ENCODE measurements at places on chromosomes 13 and 19.

DNA sequence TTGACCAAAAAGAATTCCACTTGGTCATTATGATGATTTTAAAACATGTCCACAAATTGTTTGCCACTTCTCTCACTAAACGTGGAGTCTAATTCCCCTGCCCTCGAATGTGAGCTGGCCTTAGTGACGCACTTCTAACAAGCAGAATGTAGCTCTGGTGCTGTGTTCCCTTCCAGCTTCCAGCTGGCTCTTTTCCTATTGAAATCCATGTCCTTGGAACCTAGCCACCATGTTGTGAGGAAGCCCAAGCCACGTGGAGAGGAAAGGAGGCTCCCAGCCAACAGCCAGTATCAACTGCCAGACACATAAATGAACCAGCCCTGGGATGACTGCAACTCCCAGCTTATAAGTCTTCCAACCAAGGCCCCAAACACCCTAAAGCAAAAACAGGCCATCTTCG, 23.6 kb upstream of the CEBPA start:
- DNase-seq: no peak

GRCh38 chr13:75329097-75329496, 152.9 kb downstream of the TBC1D4 start:
- DNase-seq: no peak

GRCh38 chr19:13044231-13044836, 49.1 kb downstream of the NFIX start:
- DNase-seq: no peak

DNA sequence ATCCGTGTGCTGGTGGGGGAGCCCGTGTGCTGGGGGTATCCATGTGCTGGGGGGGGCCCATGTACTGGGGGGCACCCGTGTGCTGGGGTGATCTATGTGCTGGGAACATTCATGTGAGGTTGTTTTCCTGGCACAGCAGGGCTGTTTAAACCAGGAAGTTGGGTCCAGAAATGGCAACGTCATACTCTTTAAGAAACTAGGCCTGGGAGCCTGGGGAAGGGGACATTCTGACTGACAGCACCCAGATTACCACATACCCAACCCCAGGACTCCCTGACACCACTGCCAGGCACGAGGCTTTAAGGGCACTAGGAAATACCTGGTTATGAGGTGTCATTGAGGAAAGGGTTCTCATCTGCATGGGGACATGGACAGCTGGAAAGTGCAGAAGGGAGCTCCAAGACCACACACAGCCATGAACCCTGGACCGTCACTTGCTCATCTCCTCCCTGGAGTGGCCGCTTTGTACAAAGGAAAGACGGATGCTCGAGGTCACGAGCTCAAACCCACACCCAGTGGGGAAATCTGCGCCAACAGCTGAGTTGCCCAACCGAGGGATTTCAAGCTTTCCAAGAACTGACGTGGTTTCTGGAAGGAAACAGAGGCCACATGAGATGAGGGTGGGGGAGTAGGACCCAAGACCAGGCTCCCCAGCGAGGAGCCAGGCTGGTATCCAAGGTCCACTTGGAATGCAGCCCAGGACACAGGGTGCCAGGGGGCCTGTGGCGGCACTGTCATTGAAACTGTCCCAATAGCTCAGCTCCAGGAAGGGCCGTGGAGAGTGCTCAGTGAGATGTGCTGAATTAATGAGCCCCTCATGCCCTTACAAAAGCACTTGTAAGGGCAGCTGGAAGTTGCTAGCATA, 40.9 kb downstream of the RAB20 start:
- DNase-seq: no peak

- no peak for DNase-seq
These were observed 9.7 kb upstream of the ZNF709 start for GRCh38 chr19:12494260-12494860.

- no peak for DNase-seq
These were observed 58.2 kb downstream of the POLR1D start for GRCh38 chr13:27679896-27680295.

- DNase-seq: no peak
These were observed 1.6 kb upstream of the APOC1 start for GRCh38 chr19:44912854-44913253.

GRCh38 chr13:109715902-109716301, 70.5 kb downstream of the IRS2 start:
- DNase-seq: no peak

- DNase-seq: no peak
These were observed 16.2 kb upstream of the MIR17HG start for GRCh38 chr13:91331047-91331915.

- DNase-seq: no peak
These were observed 19.2 kb downstream of the SLAIN1 start for GRCh38 chr13:77716692-77717091.

GRCh38 chr19:4682417-4683200, 12.5 kb upstream of the MYDGF start:
- no peak for DNase-seq

GRCh38 chr19:36973844-36974195, 57.7 kb downstream of the ZNF568 start:
- DNase-seq: no peak

- no peak for DNase-seq
These were observed 89.4 kb upstream of the IRS2 start for GRCh38 chr13:109875746-109876145.

DNA sequence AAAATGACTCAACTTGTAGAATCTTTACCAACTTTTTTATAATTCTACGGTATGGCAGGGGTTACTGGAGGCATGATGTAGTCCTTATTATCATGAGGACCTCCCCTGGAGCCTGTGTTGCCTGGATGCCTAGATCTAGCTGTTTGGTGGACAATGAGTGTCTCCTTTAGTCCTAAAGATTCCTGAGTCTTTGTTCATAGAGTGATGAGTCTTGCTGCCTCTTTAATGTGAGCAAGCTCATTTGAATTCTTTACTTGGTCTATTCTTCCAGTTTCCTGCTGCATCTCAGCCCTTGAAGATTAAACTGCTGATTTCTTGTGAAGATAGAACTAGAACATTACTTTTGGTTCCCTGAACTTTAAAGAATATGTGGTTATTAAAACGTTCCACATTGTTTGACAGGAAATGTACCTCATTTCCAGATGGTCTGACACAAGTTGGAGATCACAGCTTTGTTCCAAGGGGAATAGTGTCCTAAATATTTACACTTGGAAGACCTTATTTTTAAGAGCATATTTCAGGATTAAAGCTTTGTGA, 51.9 kb downstream of the SLAIN1 start:
- DNase-seq: no peak

DNA sequence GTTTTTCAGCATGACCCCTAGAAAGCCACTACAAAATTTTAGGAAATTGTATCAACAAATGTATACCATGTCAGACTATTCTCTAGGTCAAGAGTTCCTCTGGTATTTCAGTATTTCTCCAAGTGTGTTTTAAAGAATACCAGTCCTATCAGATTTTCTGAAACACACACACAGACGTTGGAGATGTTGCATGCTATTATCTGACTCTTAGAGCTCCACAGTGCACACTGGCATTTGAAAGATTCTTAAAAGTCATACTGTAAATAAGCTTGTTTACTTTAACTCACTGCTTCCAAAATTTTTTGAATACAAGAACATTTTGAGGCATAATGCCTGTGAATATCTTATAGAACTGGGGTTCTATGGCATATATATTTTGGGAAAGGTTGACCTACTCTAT, 33.8 kb upstream of the VWA8 start:
- no peak for DNase-seq

DNA sequence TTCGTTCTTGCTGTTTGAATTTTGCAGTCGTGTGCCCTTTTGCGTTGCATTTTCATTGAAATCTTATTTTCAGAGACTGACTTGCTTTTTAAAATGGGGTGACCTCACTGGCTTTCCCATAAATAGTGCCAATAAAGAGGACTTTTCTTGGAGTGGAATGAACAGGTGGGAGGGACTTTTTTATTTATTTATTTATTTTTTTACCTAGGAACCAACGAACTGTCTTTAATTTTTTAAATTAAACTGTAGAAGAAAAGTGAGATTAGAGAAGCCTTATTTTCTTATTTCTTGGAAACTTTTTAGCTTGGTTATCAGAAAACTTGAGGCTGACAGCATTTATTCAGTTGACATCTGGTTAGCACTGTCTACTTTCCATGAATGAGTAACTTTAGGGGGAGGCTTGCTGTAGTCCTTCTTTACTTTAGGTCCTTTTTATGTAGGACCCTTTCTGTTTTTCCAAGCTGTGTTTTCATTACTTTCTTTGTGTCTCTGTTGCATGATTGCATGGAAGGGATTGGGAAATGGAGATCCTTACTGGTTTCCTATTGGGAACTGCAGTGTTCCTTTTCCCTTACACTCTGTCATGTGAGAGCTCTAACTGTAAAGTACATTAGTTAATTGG, 1.7 kb downstream of the SLAIN1 start:
- DNase-seq: no peak

- DNase-seq: peak; percentile 45
These were observed 61.0 kb upstream of the RAP2A start for GRCh38 chr13:97372936-97373335.

- DNase-seq: no peak
These were observed 30.3 kb upstream of the CACTIN start for GRCh38 chr19:3656747-3657394.

DNA sequence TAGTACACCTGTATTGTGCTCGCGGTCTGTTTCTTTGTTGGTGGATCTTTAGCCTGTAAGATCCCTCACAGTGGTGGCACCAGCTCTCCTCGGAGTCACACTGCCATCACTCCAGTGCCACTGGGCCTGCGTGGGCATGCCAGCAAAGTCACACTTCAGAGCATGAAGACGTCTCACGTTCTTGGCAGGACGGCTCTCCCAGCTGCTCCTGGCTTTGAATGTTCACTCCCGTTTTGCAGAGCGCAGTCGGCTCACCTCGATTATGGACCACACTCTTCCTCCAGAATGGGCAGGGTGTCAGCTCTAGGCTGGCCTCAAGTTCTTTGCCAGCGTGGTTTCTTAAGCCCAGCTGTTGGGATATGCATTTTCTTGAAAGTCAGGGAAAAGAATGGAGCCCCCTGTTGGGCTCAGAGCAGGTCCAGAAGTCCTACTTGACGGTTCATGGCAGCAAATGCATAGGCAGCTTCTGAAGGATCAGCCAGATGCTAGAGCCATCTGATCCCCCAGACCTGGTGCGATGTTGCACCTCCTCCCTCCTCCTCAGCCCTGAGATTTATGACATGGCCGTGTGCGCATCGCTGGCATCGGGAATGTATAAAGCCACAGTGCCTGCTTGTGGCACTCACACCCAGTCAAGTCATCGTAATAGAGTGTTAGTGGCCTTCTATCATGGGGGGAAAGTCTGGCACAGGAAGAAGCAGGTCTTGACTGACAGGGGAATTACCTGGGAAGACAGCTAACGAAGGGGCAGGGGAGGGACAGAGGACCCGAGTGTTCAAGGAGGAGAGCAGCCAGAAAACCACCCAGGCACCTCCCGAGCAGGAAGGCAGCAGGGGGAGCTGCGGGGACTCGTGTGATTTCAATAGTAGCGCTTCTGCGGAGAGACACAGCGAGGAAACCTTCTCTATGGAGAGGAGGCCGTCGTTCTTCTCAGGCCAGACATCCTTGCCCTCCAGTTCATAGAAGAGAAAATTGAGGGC, 40.2 kb upstream of the NPAS1 start:
- peak; percentile 79 for DNase-seq

DNA sequence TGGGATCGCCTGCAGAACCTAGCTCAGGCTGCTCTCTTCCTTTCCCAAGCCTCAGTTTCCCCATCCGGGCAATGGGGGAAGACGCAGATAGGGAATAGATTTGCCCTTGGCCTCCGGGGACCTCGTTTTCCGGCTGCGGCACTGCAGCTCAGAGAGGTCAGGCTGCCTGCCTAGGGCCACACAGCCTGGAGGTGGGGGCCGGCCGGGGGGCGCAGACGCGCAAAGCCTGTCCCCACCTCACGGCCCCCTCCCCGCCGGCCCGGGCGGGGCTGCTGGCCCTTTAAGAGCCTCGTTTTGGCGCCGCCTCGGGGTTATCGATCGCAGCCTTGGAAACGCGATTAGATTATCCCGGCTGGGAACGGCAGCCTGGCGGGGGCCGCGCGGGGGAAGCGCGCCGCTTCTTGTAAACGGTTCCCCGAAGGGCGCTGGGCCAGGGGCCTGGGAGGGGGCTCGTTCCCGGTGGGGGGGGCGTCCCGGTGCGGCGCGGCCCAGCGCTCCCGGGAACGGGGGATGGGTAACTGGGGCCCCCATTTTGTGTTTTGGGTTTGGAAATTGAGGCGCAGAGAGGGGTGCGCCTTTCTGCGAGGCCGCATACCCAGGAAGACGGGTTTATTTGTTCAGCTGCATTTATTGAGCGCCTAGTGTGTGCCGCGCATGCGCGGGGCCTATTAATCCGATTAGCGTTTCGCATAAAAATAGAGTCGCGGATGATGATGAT, 23.4 kb upstream of the TCF3 start:
- no peak for DNase-seq

- DNase-seq: no peak
These were observed 22.0 kb downstream of the POSTN start for GRCh38 chr13:37576601-37577000.

DNA sequence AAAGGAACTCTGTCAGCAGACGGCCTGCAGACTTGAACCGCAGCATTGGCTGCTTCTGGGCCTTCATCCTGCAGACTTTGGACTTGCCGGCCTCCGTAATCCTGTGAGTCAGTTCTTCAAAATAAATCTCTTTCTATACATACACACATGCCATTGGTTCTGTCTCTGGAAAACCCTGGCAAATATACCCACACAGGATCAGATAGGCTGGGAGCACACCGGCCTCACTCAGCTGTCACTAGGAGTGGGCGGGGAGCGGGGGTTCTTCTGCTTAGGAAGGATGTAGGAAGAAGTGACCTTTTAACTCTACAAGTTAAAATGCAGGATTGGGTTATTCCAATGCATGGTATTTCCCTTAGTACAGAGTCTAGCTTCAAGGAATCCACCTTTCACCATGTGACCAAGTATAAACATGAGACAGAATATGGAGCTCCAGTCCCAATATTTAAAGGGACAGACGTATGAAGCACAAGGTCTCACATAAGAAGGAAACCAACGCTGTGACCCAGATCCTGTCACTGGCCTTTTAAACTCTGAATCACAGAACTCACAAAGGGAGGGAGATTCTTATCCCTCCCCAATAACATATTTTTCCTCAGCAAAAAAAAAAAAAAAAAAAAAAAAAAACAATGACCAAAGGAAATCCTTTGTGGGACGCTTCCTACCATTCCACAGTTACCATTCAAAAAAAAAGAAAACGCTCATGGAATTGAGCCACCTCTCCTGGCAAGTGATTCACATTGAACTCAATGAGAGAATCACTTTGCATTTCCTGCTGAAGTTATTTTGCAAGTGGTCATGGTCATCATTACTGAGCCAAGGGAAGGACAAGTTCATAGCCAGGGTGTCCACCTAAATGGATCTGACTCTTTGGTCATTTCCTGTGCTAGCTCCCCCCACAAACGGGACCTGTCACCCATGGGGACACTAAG, 352.9 kb downstream of the FOXO1 start:
- no peak for DNase-seq

DNA sequence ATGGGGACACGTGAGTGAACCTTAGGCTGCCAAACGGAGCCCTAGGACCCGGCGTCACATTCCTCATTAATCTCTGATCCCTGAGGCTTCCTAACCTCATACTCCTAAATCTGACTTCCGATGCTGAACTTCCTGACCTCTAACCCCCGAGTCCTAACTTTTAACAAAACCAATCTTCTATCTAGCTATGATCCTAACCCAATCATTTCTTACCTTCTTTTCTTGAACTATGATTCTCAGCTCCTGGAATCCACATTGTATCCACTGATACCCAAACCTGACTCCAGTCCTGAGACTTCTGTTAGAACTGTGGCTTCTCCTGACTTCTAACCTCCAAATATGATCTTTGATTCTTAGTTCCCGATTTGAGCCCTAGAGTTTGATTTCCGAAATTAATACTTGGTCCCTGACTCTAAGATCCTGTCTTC, 447 bp downstream of the NFKBIB start:
- no peak for DNase-seq
